Anterior cingulate cortex (tissue), 58 donors: ENCODE measurements at places on chromosomes 7 and 10.

- no peak for DNase-seq
These were observed 301.3 kb downstream of the PHTF2 start for GRCh38 chr7:78099715-78100394.

- DNase-seq, result no peak
These were observed 152.8 kb downstream of the SDHAF3 start for GRCh38 chr7:97270280-97270679.

- DNase-seq, result no peak
These were observed 47.7 kb upstream of the MGAM2 start for GRCh38 chr7:142063551-142064442.

DNA sequence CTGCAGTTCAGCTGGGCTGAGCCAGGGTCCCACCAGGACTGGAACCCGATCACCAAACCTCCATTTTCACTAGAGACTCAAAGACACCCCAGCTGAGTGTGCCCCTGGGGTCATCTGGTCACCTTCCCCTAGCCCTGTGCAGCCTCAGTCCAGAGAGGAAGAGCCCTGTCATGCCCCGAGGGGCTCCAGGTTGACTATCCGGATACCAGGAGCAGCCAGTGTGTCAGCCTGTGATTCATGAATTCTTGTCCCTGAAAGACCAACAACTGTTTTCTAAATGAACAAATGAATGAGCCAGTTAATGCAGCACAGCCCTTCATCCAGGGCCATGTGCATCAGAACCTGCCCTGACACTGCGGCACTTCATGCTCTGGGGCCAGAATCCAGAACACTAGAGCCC is 201.9 kb upstream of the TCERG1L start:
- no peak for DNase-seq

DNA sequence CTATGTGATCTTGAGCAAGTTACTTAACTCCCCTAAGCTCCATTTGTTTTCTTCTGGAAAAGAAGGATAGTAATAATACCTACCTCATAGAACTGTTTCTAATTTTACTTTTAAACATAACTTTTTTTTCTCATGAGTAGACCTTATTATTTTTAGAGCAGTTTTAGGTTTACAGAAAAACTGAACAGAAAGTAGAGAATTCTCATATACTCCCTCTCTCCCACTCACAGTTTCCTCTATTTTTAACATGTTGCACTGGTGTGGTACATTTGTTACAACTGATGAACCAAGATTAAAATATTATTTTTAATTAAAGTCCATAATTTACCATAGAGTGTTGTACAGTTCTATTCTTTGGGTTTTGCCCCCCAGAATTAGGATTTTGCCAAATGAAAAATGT is 221.3 kb upstream of the CSTF2T start:
- no peak for DNase-seq
